NCI-H510A treated with DMSO at 0.1 percent for 48 hours (cell line): ENCODE measurements at places on chromosomes 1 and 21.

DNA sequence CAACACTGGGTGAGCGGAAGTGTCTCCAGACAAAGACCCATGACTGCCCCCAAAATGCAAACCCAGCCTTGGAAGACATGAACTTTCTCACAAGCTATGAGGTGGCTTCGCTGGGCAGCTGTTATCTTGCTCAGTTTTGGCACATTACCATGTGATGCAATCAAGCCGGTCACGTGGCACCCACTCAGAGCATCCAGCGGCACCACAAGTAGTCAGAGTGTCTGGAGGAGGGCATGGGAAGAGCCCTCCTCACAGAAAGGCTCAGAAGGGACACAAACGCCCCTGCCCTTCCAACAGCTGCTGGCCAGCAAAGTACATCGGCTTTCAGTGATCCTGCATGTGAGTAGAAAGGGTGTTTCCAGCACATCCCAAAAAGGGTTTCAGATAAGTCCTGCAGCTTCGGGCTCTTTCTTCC, 145.5 kb upstream of the IRF2BP2 start:
- DNase-seq: peak; percentile 69

- peak; percentile 3 for DNase-seq
These were observed at the start of gene FAM177B for GRCh38 chr1:222736972-222737371. FAM177B (plus strand) TSS chr1:222737202; CDS start chr1:222746546, 9,344 bp downstream.

DNA sequence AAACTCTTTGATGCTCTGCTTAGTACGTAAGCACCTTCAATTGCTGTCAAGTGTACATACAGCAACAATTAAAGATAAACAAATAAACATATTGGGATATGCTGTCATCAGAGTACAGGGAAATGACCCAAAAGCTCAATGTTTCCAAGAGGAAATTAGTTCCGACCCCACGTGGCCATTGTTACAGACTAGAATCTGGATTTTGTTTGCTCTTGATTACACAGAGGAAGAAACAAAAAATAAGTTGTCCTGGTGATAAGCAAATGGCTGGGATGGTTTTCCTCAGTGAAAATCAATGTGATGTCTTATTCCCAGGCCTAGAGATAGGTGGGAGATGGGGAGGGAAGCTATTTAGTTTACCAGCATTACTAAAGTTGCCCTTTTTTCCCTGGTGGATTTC, 113.0 kb upstream of the UBE2U start:
- no peak for DNase-seq

- no peak for DNase-seq
These were observed 105.2 kb downstream of the MRPL39 start for GRCh38 chr21:25501996-25502665.

GRCh38 chr1:9836632-9836960, 12.8 kb upstream of the CLSTN1 start:
- peak; percentile 92 for DNase-seq

DNA sequence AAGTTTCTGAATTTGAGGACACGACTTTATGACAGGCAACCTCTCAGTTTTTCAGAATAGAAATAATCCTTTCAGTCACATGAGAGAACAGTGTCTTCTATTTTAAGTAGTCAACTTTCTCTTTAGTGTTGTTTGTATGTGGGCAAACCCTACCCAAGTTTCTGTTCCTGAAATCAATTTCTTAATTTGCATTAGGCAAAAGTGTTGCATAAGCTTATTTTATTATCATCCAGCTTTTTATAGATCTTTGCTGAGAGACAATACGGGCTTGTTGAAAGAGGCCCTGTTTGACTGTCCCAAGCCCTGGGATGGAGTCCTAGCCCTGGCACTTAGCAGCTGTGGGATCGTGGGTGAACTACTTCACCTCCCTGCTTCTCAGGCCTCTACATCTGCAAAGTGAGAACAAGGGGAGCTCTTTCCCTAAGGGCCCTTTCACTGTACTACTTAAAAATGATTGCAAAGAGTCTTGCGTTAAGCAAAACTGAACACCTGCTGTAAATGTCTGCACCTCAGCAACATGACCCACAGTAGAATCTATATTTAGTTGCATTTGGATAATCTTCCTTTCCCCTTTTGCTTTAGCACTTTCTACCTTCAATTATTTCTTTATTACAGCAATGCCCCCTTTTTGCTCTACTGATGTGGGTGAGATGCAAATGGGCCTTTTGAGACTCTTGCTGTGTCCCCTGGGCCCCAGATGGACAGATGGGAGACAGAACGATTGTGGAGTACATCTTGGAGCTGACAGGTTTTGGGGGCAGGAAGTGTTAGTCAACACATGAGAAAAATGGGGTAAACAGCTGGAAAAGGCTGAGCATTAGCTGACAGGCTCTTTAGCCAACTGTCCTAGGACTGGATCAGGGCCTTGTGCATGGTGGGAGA, 41.0 kb upstream of the SCAF4 start:
- DNase-seq: no peak

DNA sequence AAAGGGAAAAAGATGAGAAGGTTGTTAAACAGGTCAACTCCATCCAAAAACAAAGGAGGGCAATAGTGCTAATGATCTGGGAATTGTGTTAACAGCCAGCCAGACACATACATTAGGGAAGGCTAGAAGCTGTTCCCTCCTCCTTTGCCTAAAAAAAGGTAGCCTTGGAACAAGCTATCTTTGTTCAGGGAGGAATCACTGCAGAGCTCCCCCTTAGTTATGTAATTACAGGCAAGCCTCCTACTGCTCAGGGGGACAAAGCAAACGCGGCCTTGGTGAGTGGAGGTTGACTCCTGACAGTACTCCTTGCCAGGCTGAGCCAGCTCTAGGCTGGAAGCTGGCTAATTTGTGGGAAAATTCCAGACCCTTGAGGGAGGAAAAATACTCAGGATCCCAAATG, 97.6 kb downstream of the VAV3 start:
- no peak for DNase-seq

GRCh38 chr1:76868154-76868882, 1.0 kb downstream of the ST6GALNAC5 start:
- DNase-seq: peak; percentile 87

GRCh38 chr1:30788580-30789387, 31.2 kb upstream of the LAPTM5 start:
- DNase-seq: no peak

DNA sequence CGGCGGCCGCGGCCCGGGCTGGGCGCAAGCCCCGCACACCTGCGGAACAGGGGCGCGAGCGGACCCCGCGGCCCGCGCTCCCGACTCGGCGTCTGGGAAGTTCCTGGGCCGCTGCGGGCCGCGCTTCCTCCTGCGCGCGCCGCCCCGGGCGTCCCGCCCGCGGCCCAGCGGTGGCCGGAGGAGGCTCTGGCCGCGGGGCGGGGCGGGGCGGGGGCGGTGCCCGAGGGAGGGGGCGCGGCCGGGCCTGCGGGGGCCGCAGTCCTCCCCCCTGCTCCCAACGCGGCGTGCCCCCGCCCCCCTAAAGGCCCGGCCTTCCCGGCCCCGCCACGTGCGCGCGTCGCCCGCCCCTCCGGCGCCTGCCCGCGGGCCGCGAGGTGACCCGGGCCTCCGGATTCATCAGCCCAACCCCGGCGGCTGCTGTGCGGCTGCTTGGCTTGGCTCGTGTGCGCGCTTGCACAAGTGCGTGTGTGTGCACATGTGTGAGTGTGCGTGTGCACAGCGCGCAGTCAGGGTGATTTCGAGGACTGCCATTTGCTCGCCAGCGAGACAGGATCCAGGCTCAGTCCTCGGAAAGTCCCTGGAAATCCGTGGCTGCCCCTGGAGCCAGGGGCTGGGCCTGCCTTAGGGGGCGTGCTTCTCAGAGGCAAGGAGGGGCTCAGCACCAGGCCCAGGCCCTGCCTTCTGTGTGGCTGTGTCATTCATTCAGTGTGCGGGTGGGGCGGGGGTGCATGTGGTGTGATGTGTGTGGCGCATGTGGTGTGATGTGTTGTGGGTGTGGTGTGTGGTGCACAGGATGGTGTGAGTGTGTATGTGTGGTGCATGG, at the start of gene C2CD2:
Gene C2CD2, minus strand, starts transcription at position 188 of the 823 bp plus-strand sequence. CDS start 370 bp downstream, outside the sequence.
- DNase-seq: peak; percentile 35

- DNase-seq: no peak
These were observed 35.6 kb upstream of the SLC16A1 start for GRCh38 chr1:112991402-112992120.

DNA sequence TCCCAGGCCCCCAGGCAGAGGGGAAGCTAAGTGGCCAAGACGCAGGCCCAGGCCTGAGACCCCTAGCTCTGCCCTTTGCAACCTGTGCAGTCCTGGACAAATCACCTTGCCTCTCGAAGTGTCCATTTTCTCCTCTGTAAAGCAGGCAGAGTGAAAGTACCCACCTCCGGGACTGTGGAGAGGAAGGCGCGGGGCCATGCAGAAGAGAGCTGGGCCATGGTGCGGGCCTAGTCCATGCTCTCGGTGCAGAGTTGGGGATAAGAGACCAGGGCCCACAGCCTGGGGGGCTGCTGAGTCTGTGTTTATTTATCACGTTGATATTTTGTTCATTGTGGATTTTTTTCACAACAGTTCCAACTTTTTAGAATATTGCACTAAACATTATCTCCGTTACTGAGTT, 160.2 kb upstream of the VAMP3 start:
- DNase-seq: no peak

- no peak for DNase-seq
These were observed 145.3 kb upstream of the ADAMTS5 start for GRCh38 chr21:27112186-27112585.

GRCh38 chr21:26845066-26845758, at the start of gene ADAMTS1:
ADAMTS1 (minus strand) TSS chr21:26845409; CDS start chr21:26844954, 455 bp downstream.
- DNase-seq: no peak

DNA sequence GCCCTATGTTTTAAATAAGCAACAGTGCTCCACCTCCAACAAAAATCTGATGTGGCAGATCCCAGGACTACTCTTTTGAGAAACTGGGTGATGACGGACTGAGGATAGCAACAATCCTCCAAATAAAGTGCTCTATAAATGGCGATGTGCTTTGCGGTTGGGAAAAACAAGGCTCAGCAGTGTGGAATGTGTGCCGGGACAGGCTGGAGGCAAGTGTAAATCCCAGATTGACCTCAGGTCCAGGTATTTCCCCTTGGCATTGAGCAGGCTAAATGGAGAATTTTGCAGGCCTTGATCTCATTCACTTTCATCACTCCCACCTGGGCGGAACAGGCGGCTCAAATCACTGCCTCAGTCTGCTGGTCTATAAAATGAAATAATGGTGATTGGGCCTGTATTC, 35.1 kb downstream of the LRRC42 start:
- no peak for DNase-seq

- peak; percentile 84 for DNase-seq
These were observed 1211.0 kb upstream of the ADGRL4 start for GRCh38 chr1:80217377-80217986.

GRCh38 chr1:186178426-186179043, 196.5 kb downstream of the TPR start:
- no peak for DNase-seq

GRCh38 chr1:112255080-112255479, 140.9 kb upstream of the CTTNBP2NL start:
- DNase-seq: no peak

GRCh38 chr1:5757187-5757805, 234.9 kb downstream of the NPHP4 start:
- DNase-seq: no peak

DNA sequence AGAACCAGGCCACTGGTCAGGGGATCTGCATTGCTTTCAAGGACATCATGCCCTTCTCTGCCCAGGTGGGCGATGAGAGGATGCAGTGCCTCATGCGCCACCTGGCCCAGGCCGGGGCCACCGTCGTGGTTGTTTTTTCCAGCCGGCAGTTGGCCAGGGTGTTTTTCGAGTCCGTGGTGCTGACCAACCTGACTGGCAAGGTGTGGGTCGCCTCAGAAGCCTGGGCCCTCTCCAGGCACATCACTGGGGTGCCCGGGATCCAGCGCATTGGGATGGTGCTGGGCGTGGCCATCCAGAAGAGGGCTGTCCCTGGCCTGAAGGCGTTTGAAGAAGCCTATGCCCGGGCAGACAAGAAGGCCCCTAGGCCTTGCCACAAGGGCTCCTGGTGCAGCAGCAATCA, 5.0 kb upstream of the ZBTB48 start:
- no peak for DNase-seq
